Endothelial cell (in vitro differentiated cells): ENCODE measurements at places on chromosomes 4 and X.

- peaks cover 41% of the 10 kb centered on the region for H3K4me1 ChIP-seq
- peaks cover 8% of the 10 kb centered on the region for H3K27me3 ChIP-seq
- no peaks in the 10 kb centered on the region for H3K36me3 ChIP-seq
- H3K27ac ChIP-seq = no peak overlapping the region
Measured at GRCh38 chr4:73870768-73871167, 1.6 kb downstream of the CXCL1 start.

DNA sequence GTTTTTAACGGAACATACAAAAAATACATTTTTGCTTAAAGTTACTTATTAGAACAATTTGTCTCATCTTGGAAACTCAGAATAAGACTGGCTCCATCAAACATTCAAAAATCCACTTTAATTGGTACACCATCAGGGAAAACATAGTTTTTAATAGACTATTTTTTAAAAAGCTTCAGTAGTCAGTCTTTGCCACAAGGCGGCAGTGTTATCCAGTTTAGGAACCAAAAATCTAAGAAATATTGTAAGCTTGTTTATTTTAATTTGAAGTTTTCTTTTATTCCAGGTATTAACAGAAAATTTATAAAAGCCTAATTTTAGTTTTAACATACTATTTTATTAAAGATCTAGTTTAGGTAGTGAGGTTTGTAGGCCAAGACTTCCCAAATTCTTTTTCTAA lies 107.7 kb downstream of the APOOL start:
- H3K27me3 ChIP-seq = peaks cover 2% of the 10 kb centered on the region
- H3K4me3 ChIP-seq = no peak overlapping the region
- H3K36me3 ChIP-seq = no peaks in the 10 kb centered on the region
- H3K27ac ChIP-seq = no peak overlapping the region
- no peaks in the 10 kb centered on the region for H3K4me1 ChIP-seq

DNA sequence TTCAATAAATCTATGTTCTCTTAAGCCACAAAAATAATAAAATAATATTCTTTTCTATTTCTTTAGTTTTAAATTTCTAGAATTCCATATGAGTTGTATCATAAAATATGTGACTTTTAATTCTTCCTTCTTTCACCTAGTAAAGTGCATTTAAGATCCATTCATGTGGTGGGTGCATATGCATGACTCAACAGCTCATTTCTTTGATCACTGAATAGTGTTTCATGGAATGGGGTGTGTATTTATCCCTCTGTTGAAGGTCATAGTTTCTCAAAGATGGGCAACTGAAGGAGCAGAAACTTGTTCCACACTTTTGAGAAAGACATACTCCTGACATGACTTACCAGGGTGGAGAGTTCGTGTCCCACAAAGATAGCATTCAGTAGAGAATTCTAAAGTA lies 1230.3 kb upstream of the AGA start:
- peaks cover 2% of the 10 kb centered on the region for H3K27me3 ChIP-seq
- H3K4me1 ChIP-seq = no peaks in the 10 kb centered on the region
- H3K4me3 ChIP-seq = no peak overlapping the region
- H3K27ac ChIP-seq = no peak overlapping the region

GRCh38 chr4:166501941-166502382 lies 628.9 kb downstream of the TLL1 start:
- H3K27me3 ChIP-seq = no peaks in the 10 kb centered on the region
- H3K4me1 ChIP-seq = peaks cover 3% of the 10 kb centered on the region
- no peaks in the 10 kb centered on the region for H3K36me3 ChIP-seq
- peak; percentile 43 for DNase-seq

DNA sequence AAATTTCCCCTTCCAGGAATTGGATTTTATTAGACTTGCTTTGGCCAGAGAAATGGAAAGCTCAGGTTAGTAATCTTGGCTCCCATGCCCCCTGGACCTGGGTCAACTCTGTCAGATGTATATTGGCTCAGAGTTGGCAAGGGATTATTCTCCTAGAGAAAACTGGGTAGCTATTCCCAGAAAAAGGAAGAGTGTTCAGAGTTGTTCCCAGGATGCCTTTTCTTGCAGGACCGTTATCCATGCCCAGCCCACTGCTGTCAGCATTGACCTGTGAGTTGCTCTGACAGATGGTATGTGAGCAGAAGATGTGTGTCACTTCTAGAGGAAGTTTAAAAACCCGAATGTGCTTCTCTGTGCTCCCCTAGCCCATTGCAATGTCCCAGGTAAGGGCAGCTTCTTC lies 509.9 kb upstream of the ZFP42 start:
- H3K27me3 ChIP-seq = peaks cover 1% of the 10 kb centered on the region
- H3K27ac ChIP-seq = no peak overlapping the region
- peaks cover 24% of the 10 kb centered on the region for H3K36me3 ChIP-seq
- no peak for DNase-seq

- H3K27me3 ChIP-seq = peaks cover 4% of the 10 kb centered on the region
- H3K4me3 ChIP-seq = no peak overlapping the region
- H3K4me1 ChIP-seq = peaks cover 4% of the 10 kb centered on the region
Measured at GRCh38 chrX:108419401-108419800, 18.8 kb downstream of the COL4A6 start.
